ENCODE measurements at places on chromosomes 7 and 10.

GRCh38 chr10:54854389-54854788 is 53.4 kb upstream of the PCDH15 start:
- no peaks in the 10 kb centered on the region for H3K36me3 ChIP-seq
- DNase-seq, result no peak
- no peaks in the 10 kb centered on the region for H3K27me3 ChIP-seq

DNA sequence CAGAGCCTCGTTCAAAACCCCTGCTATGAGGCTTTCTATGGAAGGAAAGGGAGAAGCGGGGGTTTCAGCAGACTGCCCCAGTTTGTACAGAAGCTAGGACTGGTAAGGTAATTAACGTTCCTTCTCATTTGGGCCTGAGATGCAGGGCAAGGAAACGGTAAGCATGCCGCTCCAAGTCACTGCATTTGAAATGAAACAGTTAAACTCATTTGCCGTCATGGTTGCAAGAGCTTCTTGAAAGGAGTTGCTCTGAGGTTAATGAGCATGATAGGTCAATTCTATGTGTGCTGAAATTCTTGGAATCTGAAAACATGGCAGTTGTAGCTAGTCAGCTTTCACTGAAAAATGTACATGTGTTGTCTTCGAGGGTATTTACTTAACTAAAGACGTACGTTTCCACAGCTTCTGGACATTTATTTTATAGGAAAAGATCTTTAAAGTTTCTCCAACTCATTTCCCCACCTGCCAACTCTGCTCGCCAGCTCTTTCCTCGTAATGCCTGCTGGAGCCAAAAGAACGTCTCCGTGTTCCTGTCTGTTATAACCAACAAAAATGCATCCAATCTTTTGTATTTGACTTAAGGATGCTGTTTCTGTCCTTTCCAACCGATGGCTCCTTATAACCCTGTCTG is 73.3 kb downstream of the ADAM12 start:
- DNase-seq, result no peak
- no peaks in the 10 kb centered on the region for H3K36me3 ChIP-seq
- H3K27ac ChIP-seq, result no peak overlapping the region
- H3K4me1 ChIP-seq, result no peaks in the 10 kb centered on the region

- no peak overlapping the region for H3K27ac ChIP-seq
- H3K4me3 ChIP-seq, result no peak overlapping the region
- no peaks in the 10 kb centered on the region for H3K27me3 ChIP-seq
- no peak for DNase-seq
These were observed 3.1 kb upstream of the CLEC5A start for GRCh38 chr7:141949911-141950310.

DNA sequence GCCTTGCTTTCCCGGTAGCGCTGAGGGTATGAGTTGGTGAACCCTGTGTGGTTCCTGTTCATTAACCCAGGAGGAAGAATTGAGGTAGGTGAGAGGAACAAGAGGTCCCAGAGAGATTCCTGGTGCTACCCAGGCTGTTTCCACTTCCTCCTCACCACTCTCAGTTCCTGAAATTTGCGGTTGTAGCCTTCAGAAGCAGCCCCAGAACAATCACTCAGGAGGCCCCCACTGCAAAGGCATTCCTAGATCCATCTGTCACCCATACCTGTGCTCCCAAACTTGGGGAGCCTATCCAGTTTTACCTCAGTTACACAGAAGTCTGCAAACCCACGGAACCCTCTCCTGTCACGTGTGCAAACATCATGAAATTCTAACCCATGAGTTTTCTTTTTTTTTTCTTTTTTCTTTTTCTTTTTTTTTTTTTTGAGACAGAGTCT is 9.0 kb upstream of the PIP4K2A start:
- H3K4me3 ChIP-seq, result no peak overlapping the region
- no peaks in the 10 kb centered on the region for H3K4me1 ChIP-seq
- no peak overlapping the region for H3K27ac ChIP-seq
- DNase-seq, result no peak

Data from neuronal stem cell (in vitro differentiated cells).